ENCODE measurements at places on chromosomes 5 and 9.

- peak; percentile 42 for DNase-seq
These were observed 683 bp downstream of the CLPTM1L start for GRCh38 chr5:1343931-1344901.

GRCh38 chr5:64147849-64148441 lies 17.7 kb upstream of the RNF180 start:
- peak; percentile 10 for DNase-seq

- DNase-seq = no peak
These were observed 139.8 kb downstream of the DOCK8 start for GRCh38 chr9:354453-354852.

- no peak for DNase-seq
These were observed 23.0 kb downstream of the SLC36A1 start for GRCh38 chr5:151470439-151470838.

GRCh38 chr9:134215699-134216448 lies 51.5 kb upstream of the RNU6ATAC start:
- DNase-seq = peak; percentile 63

DNA sequence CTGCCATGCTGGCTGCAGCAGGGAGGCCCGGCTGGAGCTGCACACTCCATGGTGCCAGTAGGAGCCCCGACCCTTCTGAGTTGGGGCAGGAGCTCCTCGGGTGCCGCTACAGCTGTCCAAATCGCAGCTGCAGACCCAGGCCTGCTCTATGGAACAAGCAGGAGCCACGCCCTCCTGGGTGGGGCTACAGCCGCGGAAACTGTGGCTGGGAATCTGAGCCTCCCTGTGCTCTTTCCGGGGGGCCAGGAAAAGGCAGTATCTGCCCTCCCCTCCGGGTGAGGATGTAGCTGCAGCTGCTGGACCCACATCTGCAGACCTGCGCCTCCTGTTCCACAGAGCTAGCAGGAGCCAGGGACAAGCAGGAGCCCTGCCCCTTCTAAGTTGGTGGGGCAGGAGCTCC lies 278.9 kb upstream of the ACTBL2 start:
- DNase-seq = no peak

DNA sequence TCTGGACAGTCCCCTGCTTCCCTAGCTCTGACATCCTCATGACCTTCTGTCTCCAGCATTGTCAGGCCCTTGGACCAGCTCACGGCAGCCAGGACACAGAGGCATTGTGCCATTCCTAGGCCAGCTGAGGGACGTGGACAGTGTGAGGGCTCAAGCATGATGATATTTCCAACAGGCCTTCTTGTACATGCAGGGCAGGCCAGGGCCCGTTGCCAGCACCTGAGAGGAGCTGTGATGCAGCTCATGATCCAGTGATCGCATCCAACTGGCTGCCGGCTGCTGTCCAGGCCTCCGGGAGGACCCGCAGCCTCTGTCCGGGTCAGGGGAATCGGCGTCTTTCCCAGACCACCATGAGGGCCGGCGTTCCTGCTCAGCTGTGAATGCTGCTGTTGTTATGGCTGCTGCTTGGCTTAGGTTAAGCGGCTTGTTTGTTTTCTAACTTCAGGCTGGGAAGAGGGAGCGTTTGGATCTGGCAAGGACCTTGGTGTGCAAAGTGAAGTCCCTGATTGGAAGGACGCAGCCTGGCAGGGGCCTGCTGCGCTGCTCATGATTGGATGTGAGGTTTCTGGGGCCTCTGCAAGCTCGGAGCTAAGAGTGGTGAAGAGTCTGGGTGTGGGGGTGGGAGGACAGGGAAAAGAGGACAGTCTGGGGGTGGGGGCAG lies 53.8 kb downstream of the PDZD2 start:
- no peak for DNase-seq

- no peak for DNase-seq
These were observed 419.4 kb downstream of the RAB3C start for GRCh38 chr5:59002162-59002825.
